ENCODE measurements at places on chromosomes 13 and 19.
A peak's percentile ranks its signal among the peaks of the same experiment; 100 is the strongest.

- no peak for DNase-seq
These were observed 66.6 kb downstream of the RUBCNL start for GRCh38 chr13:46320406-46320805.

- DNase-seq, result peak; percentile 92
These were observed 372 bp upstream of the ZNF699 start for GRCh38 chr19:9309974-9310446.

GRCh38 chr13:51759240-51759639 lies 44.7 kb downstream of the DHRS12 start:
- DNase-seq, result peak; percentile 89

DNA sequence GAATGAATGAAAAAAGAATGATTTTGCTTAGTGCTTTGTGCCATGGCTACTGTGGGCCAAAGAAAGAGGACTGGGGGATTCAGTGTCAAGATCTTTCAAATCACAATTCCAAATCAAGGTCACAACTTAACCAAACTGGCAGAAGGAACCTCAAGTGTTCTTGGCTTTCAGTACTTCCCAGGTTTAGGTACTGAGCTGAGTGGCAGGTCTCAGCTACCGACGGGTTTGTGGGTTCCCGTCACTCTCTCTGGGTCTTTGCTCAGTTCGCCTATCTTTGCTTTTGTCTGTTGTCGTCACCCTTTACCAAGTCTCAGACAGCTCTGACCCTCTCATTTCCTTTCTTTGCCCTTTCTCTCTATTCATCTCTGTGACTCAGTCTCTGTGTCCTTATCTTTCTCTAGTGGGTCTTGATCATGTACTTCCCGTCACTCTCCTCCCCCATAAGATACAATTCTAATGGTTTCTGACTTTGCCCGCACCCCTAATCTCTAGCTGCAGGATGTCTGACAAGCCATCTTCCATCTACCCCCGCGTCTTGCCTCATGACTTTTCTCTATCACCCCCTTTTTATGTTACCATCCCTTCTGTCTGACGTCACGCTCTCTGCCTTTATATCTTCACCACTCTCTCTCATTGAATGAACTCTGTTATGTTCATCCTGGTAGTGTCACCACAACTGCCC lies 33.3 kb upstream of the LRRC4B start:
- no peak for DNase-seq

GRCh38 chr13:33745370-33746324 lies 72.3 kb upstream of the RFC3 start:
- DNase-seq, result no peak

GRCh38 chr19:57599377-57599760 lies 316 bp upstream of the ZNF530 start:
- no peak for DNase-seq

GRCh38 chr13:50668049-50668448 lies 175.4 kb downstream of the DLEU7 start:
- no peak for DNase-seq

DNA sequence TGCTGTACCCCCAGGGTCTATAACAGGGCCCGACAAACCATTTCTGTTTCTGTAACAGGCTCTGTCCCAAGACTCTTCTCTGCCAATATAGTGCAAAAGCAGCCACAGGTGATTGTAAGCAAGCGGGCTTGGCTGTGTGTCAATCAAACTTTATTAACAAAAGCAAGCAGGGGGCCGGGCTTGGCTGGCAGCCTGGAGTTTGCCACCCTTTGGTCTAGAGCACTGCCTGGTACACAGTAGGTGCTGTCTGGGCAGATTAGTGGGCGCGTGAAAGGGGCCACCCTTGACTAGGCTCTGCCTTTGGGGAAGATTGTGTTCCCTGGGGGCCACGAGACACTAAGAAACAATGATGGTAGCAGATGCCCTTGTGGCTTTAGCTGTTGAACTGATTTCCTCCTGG lies 27.4 kb downstream of the CCL25 start:
- DNase-seq, result no peak

GRCh38 chr19:15616183-15616582 lies 1.2 kb downstream of the CYP4F8 start:
- no peak for DNase-seq

DNA sequence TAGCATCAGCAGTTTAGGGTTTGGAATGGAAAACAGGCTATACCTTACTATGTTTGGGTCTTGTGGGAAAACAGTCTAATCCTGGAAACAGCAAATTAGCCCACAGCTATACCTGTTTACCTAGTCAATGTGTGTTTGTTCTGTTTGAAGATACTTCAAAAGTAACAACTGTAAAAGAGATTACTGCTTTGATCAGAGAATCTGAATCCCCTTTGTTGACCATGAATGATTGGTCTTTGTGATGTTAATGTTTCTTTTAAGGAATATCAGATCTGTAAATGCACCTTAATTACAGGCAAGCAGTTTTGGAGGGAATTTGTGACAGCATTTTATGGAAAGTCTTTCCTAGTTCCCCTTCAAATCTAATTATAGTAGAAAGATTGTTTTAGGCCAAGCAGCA lies 20.7 kb upstream of the KLF5 start:
- no peak for DNase-seq

GRCh38 chr19:42178791-42179674 lies 38.4 kb downstream of the DEDD2 start:
- DNase-seq, result no peak

DNA sequence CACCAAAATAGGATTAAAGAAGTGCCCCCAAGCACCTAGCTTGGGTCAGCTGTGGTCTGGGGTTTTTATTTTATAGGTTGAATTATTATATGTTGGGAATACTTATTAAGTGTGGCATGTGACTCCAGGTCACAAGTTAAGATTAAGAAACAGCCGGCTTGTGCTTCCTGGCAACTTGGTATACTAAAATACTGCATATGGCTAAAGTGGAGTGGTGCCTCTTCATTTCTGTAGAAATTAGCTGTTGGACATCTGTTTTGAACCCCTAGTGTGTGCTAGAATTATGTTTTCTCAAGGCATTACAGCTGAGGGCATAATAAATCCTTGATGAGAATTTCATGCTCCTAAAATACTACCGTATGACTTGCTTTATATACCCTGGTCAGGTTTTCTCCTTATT lies 286.6 kb downstream of the SHISA2 start:
- DNase-seq, result no peak

- DNase-seq, result peak; percentile 85
These were observed 125.2 kb downstream of the LACC1 start for GRCh38 chr13:44004878-44005277.

DNA sequence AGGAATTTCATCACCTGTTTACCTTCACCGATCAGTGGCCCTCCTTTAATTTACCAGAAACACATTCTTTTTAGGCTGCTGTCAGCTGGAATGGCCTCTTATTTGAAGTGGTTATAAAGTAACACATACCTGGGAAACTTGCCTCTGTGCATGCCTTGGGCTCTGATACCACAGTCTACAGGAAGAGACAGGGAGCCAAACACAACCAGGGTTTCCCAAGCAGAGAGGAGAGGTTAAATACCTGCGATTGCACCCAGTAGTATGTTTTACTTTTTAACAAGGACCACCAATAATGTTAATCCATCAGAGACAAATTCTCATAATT lies 444.0 kb upstream of the SGCG start:
- no peak for DNase-seq

- DNase-seq, result no peak
These were observed 7.0 kb downstream of the GNA15 start for GRCh38 chr19:3142781-3143337.

- no peak for DNase-seq
These were observed 275.4 kb upstream of the OBI1 start for GRCh38 chr13:78934336-78934735.

DNA sequence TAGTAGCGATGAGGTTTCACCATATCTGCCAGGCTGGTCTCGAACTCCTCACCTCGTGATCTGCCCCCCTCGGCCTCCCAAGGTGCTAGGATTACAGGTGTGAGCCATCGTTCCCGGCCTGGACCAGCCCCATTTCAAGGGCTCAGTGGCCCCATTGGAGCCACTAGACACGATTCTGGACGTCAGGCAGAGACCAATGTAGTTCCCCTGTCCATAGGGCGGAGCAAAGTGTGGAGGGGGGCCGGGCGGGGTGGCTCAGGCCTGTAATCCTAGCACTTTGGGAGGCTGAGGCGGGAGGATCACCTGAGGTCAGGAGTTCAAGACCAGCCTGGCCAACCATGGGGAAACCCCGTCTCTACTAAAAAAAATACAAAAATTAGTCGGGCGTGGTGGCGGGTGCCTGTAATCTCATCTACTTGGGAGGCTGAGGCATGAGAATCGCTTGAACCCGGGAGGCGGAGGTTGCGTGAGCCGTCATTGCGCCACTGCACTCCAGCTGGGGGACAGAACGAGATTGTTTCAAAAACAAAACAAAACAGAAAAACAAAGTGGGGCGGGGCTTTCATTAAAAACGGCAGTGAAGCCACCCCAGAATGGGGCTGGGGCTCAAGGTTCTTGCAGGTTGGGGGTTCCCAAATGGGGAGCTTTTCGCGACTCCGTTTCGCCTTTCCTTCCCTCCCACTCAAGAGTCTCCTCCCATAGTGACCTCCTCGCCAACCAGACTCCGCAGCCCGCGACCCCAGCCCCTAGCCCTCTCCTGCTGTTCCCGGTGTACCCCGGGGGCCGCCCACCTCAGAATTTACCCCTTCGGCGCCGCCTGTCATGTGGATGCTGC lies 758 bp upstream of the TECR start:
- DNase-seq, result no peak

DNA sequence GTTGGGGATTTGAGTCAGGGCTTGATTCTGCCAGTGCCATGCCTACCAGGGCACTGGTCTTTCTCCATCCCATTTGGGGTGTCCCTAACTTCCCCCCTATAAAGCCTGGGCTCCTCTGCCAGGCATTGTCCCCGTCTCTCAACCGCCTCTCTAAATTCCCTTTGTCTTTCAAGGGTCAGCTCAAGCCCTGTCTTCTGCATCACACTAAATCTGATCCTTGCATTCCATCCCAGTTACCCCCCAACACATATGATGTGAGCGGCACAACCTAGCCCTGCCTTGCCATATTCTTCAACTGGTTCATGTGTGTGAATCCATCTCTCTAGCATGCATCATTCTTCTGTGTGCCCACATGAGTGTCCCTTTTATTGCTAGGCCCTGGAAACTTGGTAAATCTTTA lies 480.9 kb downstream of the ZNF536 start:
- no peak for DNase-seq

DNA sequence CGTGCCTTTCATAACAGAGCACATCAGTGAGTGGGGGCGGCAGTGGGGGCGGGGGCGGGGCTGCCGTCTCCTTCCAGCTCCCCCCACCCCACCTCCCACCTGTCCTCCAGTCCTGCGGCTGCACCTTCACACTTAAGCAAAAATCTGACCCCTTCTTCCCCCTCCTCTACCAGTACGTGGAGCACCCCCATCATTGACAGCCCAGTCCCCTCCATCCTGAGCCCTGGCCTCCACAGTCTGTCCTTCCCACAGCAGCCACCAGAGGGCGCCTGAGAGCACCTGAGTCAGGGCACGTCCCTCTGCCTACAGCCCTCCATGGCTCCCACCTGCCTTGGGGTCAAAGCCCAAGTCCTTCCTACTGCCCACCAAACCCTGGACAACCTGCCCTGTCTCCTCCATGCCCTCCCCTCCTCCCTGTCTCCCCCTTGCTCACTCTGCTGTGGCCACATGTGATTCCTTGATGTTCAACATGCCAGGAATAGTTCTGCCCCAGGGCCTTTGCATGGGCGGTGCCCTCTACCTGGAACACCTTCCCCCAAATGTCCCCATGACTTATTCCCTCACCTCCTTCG lies 4.0 kb downstream of the EBI3 start:
- peak; percentile 25 for DNase-seq

GRCh38 chr13:99154064-99154463 lies 46.6 kb upstream of the UBAC2 start:
- no peak for DNase-seq

DNA sequence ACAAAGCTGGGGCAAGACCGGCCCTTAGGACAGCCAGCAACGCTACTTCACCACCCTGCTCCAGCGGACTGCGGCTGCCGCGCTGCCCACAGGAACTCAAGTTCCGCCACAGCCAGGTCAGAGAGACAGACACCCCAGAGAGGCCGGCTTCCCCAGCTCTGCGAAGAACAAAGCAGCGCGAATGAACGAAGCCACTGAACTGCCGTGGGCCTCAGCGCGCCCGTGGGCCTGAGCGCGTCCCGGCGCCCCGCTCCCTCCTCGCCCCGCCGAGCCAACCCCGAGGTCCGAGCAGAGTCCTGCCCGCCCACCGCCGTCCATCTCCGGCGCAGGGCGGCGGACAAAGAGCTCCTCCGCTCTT lies 158.4 kb downstream of the RNF17 start:
- DNase-seq, result peak; percentile 65

DNA sequence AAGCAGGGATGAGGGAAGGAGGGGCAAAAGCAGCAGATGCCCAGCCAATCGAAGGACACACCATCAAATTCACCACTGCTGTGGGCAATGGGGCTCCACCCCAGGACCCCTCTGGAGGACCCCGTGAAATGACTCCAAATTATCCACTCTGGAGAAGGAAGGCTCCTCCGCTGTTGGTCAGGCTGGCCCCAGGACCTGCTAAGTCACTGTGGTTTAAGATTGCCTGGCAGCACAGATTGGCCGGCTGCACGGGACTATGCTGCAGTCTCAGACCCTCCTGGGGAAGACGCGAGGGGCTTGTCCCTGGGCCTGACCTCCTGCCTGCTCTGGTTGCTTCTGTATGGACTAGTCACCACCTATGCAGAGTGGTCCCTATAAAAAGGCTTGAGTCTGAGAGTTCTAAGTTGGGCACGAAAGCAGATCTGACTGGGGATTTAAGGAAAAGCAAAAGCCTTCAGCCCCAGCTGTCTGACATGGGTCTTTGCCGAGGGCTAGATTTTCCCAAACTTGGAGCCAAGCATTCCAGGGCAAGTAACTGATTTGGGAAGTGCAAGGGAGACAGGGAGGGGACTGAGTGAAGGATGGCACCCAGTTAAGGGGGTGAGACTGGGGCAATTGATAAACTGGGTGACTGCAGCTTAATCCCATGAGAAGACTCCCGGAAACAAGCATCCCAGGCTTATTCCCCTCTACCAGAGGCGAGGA lies 91.7 kb downstream of the TSHZ3 start:
- no peak for DNase-seq

- no peak for DNase-seq
These were observed 132.2 kb downstream of the NUFIP1 start for GRCh38 chr13:44857061-44857460.

DNA sequence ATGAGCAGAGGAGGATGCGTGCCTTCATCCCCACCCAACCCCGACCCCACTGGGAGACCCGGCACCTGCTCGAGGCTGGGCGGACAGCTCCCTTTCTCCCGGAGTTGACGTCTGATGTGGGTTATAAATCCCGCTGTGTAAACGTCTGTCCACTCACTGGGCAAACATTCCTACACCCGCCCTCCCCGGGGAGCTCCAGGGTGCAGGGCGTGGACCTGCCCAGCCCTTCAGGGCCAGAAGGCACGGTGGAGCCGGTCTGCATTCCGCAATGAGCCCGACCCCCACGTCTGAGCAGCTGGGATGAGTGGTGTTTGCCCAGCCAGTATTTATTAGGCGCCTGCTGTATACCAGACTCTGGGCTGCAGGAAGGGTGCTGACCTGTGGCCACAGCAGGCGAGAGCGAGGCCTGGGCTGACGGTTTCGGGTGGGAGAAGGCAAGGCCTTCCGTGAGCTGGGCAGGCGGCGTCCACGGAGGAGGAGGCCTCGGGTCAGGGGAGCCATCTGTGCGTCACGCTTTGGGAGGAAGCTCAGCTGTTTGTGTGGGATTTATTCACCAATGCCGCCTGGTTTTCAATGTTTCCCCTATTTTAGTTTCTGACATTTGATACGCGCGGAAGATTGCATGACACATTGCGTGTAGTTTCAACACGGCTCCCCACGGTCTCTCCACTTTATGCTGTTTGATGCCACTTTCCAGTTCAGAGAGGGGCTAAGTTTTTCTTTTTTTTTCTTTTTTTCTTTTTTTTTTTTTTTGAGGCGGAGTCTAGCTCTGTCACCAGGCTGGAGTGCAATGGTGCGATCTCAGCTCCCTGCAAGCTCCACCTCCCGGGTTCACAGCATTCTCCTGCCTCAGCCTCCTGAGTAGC lies 2.0 kb downstream of the MISP start:
- peak; percentile 76 for DNase-seq

Measured in mesenchymal stem cell (in vitro differentiated cells and primary cell).